ENCODE measurements at places on chromosomes 6 and 20.

- no peak for DNase-seq
These were observed 105.8 kb downstream of the JAG1 start for GRCh38 chr20:10568032-10568431.

DNA sequence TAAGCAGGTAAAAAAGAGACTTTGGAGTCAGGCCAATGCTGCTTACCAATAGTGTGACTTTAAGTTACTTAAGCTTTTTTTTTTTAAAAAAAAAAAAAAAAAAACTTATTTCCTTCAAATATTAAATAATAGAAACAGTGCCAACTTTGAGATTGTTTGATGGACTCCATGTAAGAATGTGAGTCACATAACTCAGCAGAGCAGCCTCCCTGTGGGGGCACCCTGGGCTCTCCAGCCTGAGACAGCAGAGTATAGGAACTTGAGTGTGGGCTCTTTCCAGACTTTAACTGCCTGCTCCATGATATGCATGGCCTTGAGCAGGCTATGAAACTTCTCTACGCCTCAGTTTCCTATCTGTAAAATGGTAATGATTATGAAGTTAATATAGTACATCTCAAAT lies 113.3 kb upstream of the SAMD5 start:
- no peak for DNase-seq

DNA sequence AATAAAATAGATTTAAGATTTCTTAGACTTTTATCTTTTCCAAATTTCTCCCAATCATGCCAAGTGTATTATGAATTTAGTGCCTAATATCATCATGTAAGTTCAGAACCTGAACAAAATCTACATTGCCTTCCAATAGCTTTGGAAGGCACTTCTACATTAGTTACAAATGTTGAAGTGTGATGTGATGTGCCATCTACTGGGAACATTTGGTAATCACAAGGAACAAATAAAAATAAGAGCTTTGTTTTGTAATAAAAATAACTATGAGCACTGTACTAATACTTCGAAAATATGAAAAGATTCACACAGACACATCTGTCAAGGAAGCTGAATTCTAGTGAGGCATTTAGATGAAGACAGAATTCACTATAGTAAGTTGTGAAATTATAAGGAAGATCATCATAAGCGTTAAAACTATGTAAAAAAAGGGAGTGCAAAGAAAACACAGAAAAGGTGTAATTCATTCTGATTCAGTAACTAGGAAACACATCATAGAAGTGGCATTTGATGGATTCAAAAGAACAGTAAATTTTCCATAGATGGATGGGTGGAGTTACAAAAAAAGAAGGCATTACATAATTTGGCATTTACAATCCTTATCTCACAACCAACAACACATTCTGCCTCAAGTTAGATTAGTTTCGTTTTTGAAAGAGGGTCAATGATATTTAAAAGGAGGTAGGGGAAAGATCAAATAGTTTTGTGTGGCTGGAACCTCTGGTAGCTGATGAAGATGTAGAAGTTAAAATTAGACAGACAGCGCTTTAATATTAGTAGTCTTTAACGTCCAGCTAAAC lies 161.0 kb downstream of the ASCC3 start:
- DNase-seq, result no peak

GRCh38 chr6:39035681-39036080 lies 12.9 kb upstream of the GLP1R start:
- DNase-seq, result no peak

DNA sequence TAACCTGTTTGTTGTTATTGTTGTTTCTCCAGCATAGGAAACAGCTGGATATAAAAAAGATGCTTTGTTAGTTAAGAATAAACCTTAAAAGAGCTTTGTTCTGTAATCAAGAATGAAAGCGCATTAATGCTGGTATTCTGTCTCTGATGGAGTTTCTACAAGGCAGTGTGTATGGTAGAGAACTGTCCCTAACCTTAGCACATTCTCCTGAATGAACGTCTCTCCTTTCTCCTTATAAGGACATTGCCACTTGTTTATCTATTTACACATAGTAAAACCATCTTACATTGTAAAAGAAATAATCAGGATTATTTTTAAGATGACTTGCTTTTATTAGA lies 33.8 kb upstream of the LCA5 start:
- DNase-seq, result no peak
